ENCODE measurements at places on chromosomes 1 and 21. TPM values are rescaled to one million over a fixed set of nuclear protein-coding genes. Genes with fewer than 3 reads are reported as not detected.
A peak's percentile ranks its signal among the peaks of the same experiment; 100 is the strongest.

DNA sequence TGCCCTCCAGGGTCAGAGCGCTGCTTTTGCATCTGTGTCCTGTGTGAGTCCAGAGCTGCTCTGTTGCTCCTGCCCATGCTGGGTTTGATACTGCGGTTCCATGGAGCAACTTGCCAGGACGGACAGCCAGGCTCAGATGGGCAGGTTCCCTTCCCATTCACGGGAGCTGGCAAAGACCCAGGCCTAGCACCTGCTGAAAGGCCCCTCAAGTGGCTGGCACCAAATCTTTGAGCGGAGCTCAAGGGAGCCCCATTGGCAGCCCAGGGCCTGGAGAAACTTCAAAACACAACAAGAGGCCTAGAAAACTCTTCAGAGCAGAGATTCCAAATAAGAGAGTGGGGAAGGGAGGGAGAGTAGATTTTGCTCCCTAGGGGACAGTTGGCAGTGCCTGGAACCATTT, 97.2 kb downstream of the ACTL8 start:
- DNase-seq, result no peak

DNA sequence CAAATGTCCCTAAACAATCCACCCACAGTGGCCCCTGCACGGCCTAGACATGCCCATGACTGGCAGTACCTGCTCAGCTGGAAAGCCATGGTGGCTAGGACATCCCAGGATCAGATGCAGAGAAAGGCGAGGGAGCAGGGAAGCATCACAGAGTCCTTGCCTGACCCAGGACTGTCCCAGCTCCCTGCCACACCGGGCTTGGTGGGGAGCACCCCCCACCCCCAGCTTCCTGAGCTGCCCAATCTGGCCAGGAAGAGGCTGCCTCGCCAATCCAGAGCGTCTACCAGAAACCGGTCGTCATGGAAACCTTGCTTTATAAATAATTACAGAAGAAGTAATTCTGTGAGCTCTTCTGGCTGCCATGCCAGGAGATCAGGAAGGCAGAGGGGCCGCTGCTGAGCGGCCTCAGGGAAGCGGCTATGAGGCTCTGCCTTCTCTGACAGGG, 34.8 kb downstream of the ACOT7 start:
- no peak for DNase-seq

- DNase-seq, result no peak
Observed at GRCh38 chr1:30677471-30677870, 45.9 kb downstream of the MATN1 start.

- peak; percentile 90 for DNase-seq
Observed at GRCh38 chr1:32180186-32181060, 948 bp downstream of the TXLNA start.

Gene OR6K3
- not detected for total RNA-seq

Gene ZSCAN20
- 5.2 TPM for total RNA-seq

Gene FCRL5
- not detected for total RNA-seq

Gene CORT
- 0.68 TPM for total RNA-seq
